ENCODE measurements at places on chromosomes 5 and 9.

DNA sequence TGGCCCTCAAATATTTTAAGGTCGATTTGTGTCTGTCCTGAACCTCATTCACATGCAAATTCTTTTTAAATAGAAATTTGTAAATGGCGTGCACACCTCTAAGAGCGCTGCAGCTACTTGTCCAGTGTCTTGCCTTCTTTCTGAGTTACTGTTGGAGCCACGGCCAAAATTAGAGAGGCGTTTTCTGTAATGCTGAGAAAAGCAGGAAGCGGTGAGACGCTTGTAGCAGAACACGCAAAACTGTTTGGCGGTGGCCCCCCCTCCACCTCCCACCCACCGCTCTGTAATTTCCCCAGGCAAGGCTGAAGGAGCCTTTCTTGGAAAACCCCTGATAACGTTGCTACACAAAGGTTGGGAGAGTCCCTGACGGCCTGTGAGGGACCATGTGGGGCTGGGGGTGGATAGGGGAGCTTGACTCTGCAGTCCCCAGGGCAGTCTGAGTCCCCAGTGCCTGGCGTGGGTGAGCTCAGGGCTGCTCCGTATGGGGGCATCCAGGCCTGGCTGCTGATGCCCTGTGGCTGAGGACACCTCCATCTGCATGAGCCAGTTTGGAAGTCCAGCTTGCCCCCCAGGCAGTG lies 96.5 kb downstream of the GADD45G start:
- no peak for DNase-seq

- DNase-seq, result no peak
Observed at GRCh38 chr9:71446106-71446472, 322.2 kb downstream of the CEMIP2 start.

DNA sequence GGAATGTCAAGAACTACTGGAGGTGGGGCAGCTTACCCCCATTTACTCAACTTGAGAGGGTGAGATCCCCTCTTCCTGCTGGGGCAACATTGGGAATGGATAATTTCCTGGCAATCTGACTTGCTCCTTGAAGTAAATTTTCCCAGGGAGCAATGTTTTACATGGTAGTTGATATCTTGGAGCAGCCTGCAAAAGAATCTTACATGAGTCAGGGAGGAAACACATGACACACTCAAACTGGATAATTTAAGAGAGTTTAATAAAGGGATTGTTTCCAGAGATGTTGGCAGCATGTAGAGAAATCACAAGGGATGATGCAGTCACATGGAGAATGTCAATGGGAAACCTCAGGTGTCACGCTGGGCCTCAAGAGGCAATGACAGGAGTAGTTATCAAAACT lies 212.5 kb downstream of the GAS1 start:
- no peak for DNase-seq

DNA sequence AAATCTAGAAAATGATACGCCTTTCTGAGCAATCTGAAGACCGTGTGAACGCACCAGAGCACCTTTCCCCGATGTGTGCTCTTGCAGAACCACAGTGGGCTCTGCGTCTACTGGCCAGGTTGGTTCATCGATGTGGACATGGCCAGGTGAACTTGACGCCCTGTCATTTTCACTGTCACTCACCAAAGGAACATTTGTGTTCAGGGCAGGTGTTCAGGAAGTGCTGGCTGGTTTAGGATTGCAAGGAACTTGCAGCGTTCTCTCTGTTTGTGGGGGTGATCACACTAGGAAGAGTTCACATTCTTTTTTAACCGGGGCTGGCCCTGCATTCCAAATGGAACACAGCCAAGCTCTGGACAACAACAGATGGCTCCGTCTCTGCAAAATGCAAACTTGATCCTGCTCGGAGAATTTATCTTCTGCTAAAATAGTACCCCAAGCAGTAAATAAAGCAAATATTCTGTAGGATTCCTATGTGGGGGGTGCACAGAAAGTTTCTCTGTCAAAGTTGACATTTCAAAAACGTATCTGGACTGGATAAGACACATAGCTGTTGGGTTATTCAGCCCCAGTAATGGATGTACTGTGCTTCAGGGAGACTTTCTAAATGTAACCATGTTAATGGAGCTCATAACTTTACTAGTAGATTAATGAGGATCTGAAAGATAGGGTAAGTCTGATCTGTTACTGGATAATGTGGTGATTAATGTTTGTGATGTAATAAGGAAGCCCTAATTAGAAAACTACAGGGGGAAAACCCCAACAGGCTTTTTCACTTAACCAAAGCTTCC lies 45.7 kb upstream of the FANCC start:
- DNase-seq, result no peak

- no peak for DNase-seq
Observed at GRCh38 chr5:107736638-107737037, 65.9 kb upstream of the EFNA5 start.

- DNase-seq, result no peak
Observed at GRCh38 chr9:120350596-120350995, 229.4 kb downstream of the CDK5RAP2 start.

- DNase-seq, result no peak
Observed at GRCh38 chr5:147671365-147671764, 111.2 kb downstream of the JAKMIP2 start.

DNA sequence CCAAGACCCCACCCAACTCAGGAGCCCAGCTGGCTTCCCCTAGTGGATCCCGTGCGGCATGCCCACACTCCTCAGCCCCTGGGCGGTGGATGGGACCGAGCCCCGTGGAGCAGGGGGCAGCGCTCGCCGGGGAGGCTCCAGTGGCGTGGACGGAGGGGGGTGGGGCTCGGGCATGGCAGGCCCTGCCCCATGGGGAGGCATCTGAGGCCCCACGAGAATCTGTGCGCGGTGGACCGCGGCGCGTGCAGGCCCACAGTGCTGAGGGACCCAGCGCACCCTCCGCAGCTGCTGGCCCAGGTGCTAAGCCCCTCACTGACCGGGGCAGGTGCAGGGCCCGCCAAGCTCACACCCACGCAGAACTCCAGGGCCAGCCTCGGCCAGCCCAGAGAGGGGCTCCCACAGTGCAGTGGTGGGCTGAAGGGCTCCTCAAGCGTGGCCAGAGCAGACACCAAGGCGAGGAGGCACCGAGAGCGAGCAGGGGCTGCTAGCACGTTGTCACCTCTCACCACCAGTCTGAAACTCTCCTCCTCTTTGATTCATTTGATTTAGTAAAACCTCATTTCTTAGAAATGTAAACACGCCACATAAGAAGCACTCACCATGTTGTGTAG lies 25.6 kb downstream of the RNF130 start:
- DNase-seq, result no peak

Measured in glomerular endothelial cell (primary cell).